ENCODE measurements at places on chromosomes 16 and 17.

- DNase-seq, result peak; percentile 54
Observed at GRCh38 chr17:27319541-27320221, 25.8 kb downstream of the WSB1 start.

DNA sequence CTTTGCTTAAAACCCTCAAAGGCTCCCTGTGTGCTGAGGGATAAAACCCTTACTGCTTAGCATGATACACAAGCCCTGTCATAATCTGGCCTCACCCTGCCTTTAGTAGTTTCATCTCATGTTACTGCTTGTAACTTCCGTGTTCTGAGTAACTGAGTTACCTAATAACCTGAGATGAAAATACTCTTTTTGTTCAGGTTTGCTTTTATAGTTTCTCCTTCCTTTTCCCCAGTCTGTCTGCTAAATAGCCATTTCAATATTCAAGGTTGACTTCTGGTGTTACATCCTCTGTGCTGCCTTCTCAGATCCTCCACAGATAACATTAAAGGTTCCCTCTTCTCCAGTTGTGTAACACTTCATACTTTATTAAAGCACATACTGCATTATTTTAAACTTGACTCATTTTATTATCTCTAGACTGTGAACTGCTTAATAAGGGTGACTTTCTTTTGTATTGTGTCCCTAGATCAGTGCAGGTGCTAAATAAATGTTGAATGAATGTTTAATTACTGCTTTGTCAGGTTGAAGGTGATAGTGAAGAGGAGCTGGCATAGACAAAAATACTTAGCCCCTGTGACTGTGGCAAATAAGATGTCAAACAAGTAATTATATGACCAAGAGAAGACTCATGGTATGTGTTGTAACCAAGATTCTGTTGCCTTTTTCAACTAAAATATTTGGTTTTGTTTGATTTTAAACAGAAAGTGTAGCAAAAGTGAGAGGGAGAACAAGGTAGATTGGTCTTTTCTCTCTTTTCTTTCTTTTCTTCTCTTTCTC lies 47.8 kb downstream of the NFAT5 start:
- DNase-seq, result no peak

- DNase-seq, result no peak
Observed at GRCh38 chr16:47132308-47132707, 11.4 kb downstream of the NETO2 start.

DNA sequence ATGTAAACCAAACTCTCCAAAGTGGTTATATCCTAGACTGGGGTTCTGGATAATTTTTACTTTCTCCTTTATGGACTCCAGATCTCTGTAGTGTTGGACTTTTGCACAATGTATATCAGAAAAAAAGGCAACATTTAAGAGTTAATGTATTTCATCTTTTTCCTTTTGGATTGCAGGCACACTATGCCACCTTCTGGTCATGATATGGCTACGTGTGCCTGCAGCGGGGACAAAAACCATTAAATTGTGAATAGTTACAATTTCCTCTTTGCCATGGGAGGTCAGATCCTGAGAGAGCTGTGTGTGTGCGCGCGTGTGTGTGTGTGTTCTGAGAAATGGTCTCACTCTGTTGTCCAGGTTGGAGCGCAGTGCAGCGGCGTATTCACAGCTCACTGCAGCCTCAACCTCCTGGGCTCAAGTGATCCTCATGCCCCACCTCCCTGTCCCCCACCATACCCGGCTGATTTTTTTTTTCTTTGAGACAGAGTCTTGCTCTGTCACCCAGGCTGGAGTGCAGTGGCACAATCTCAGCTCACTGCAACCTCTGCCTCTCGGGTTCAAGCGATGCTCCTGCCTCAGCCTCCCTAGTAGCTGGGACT lies 4.3 kb upstream of the SGF29 start:
- no peak for DNase-seq

- DNase-seq, result no peak
Observed at GRCh38 chr17:80708480-80708879, 163.8 kb downstream of the RPTOR start.

DNA sequence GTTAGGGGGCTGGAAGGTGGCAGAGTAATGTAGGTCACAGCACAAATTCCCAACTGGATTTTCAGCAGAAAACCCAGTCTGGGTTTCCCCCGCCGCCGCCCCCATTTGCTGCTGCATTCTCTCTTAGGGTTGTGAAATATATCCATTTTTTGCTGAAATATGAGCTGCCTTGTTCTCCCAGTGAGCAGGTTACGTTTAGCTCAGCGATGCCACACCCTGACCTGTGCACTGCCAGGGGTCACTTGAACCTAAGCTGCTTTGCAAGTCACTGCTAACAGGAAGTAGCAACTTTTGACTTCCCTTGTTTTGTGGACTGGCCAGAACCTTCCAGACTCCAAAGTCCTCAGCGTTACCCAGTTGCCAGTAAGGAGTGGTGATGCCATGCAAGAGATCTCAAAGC lies 274.1 kb downstream of the CPPED1 start:
- no peak for DNase-seq

DNA sequence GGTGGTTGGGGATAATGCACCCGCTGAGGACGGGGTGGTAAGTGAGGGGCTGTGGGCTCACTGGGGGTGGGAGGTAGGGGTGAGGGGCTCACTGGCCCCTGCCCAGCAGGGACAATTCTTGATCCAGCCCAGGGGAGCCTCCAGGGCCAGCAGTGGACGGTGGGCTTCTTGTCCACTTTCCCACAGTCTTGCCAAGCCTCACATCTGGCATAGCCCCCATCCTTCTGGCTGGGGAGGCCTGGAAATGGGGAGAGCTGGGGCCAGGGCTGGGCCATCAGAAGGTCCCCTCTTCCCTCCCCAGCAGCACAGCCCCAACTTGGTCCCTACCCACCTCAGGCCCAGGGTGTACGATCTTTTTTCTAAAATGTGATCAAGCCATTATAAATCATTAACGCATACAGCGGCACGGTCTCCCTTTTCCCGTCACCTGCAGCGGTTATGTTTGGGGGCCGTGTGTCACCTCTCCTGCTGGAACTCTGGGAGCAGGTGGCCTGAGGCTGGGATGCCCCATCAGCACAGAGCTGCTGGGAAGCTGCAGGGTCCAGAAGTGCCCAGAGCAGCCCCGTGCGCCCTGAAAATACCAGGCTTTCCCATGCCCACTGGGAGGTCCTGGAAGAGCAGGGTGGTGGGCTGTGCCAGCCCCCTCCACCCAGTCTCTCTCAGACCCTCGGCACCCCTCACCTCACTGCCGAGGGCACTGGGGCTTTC lies 7.2 kb upstream of the SETD6 start:
- peak; percentile 68 for DNase-seq

DNA sequence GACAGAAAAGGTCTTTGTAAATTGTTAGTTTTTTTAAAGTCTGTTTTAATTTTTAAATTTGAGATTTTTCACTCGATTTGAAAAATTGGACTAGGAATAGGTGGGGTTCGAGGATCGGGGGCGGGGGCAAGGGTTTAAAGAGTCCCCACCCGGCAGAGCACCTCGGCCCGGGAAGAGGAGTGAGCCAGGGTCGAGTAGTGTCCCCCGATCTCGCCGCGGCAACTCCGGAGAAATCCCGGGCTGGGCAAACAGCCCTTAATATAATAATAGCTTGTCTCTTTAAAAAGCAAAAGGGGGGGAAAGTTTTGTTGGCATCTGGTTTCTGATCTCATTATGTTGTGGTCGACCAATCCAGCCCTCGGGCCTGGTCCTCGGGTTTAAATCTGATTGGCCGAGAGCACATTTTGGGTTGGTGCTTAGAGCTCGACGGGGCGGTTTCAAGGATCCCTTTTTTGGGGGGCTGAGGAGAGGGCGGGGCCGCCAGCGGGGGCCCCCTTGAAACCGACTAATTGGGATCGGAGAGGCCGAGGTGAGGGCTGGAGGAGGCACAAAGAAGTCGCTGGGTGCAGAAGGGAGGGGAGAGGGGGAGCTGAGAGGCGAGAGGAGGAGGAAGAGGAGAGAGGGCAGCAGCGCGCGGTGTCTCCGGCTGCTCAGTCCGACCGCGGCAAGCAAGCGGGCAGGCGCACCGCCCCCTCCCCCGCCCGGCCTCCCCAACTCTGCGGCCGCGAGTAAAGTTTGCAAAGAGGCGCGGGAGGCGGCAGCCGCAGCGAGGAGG lies at the start of gene FZD2:
Gene FZD2 (plus strand): TSS at position 653 of the 775 bp plus-strand sequence. CDS start 205 bp downstream, outside the sequence.
- DNase-seq, result peak; percentile 79

DNA sequence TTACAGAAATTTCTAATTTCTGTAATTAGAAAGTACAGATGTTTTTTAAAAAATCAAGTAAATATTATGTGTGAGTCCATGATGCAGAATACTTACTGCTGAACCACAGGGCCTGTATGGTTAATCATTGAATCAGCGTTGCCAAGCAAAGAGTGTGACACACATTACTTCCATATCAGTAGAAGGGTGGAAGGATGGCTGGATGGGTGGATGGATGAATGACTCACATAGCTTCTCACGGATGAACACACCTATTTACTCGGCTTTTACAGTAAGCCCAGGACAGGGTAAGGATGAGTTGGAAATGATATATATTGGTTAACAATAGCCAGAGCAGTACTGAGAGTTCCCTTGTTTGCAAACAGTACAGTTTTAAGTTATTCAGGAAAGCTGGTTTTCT lies 495.9 kb upstream of the RBFOX1 start:
- DNase-seq, result no peak

- no peak for DNase-seq
Observed at GRCh38 chr16:86085161-86085611, 186.2 kb downstream of the IRF8 start.

- DNase-seq, result no peak
Observed at GRCh38 chr17:82007495-82008257, 15.0 kb downstream of the CENPX start.

- DNase-seq, result no peak
Observed at GRCh38 chr16:15907863-15908478, 19.6 kb upstream of the CEP20 start.

GRCh38 chr16:77581706-77582105 lies 140.6 kb upstream of the NUDT7 start:
- no peak for DNase-seq

- DNase-seq, result peak; percentile 35
Observed at GRCh38 chr16:4537376-4538343, 913 bp downstream of the CDIP1 start.

GRCh38 chr16:75503801-75504200 lies 8.6 kb upstream of the CHST6 start:
- no peak for DNase-seq

DNA sequence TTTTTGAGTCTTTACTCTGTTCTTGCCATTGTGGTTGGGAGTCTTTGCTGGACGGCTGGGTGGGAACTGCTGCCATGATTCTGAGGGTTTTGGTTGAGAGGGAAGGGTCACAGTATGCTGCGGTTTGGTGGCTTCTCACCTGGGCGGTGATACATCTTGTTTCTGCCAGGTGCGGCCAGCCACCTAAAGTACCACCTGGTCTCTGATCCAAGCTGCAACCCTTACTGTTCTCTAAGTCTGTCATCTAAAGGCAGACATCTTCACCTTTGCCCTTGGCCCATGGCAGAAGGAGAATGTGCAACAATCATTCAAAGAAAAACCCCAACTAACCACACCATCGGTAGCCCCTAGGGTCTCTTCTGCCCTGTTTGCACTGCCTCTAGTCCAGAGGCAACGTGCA lies 19.6 kb upstream of the MPO start:
- no peak for DNase-seq

GRCh38 chr17:62715882-62716390 lies 88.5 kb downstream of the MRC2 start:
- DNase-seq, result peak; percentile 74

- peak; percentile 82 for DNase-seq
Observed at GRCh38 chr17:44774271-44775135, 15.7 kb downstream of the ADAM11 start.

DNA sequence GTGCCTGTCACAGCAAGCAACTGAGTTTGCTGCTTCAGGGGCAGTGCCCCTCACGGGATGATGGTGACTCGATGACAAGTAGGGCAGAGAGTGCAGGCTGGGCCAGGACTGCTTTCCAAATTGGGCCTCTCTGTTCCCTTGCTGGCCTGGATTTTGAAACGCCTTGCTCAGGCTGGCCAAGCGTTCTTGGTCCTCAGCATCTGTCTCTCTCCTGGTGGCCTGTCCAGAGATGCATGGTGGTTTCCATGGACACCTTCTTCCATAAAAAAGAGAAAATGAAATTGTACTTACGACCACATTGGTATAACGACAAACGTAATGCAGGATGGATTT lies 19.4 kb upstream of the PRM1 start:
- DNase-seq, result no peak

GRCh38 chr17:7330638-7331015 lies 1.5 kb upstream of the NEURL4 start:
- no peak for DNase-seq

DNA sequence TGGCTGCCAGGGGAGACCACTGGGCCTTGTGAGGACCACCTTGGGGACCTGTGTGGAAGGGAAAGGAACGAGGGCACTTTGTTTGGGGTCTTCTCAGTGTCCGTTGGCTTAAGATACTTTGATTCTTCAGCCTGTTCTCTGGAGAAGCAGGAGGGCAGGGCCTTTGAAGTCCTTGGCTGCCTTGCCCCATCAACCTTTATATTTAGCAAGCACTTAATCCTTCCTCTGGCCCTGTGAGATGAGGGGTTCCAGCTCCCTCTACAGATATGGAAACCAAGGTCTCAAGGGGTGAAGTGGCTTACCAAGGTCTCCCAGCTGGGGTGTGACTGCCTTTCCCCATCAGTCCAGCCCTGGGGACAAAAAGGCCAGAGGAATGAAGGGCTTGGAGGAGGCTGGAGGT lies 28.5 kb downstream of the TTYH2 start:
- DNase-seq, result no peak

DNA sequence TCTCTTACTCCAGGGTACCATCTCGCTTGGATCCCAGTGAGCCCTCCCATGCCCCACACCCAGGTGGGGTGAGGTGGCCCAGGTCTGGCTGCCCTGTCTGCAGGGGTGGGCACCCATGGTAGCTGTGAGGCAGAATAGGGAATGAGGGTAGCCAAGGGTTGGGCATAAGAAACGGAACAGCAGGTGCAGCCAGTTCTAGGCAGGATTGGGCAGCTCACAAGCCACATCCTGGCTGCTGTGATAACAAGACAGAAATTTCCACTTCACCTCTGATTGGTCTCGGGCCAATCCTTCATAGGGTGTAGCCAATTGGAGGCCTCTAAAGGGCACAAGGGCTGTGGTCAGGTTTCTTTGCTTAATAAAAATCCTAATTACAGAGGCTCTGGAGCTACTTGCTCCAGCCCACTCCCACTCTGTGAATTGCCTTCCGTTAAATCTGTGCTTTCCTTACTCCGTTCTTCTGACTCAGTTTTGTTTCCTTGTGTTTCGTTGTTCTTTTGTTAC lies 1.5 kb upstream of the ARHGDIG start:
- DNase-seq, result no peak

DNA sequence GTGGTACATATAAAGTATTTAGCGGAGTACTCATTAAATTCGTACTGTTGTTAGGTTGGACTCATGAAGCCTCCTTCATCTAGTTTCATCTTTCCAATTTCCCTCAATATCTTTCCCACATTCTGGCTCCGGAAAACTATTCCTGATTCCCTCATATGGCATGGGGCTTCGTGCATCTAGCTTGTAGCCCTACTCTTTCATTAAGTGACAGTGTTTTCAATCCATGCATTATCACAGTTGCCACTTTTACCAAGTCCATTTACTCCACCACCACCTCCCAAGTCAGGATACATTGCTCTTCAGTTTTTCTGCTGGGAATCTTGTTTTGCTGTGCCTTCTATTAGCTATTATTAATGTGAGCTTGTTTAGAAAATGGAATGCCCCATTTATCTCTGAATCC lies 1032.1 kb upstream of the RBFOX1 start:
- DNase-seq, result no peak

- no peak for DNase-seq
Observed at GRCh38 chr17:6461792-6462524, 17.7 kb downstream of the PIMREG start.

GRCh38 chr16:2966043-2966807 lies 2.1 kb downstream of the KREMEN2 start:
- no peak for DNase-seq
